ENCODE measurements at places on chromosomes 2 and 18.

- no peak for DNase-seq
Observed at GRCh38 chr2:3236300-3237045, 141.1 kb downstream of the EIPR1 start.

DNA sequence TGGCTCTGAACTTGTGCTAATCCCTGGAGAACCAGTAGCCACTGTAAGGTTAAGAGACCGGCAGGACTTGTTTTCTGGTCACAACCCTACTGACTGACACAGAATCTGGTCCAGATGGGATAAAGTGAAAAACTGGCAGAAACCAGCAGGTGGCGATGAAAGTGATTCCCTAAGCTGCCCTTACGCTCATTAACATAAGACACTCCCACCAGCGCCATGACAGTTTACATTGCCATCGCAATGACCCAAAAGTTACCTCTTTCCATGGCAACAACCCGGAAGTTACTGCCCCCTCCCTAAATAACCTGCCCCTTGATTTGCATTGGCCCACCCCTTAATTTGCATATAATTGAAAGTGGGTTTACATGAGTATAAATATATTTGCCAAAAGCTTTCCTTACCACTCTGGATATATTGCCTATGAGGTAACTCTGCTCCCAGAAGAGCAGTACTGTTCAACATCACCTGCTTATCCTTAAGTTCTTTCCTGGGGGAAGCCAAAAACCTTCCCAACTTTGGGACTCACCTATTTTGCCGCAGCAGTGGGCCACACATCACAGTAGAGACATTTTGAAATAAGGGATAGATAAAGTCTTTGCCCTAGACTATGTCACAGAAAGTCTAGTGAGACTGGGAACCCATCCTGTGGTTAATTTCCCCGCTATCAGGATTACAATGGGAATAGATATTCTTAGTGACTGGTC lies 35.8 kb upstream of the AFF3 start:
- no peak for DNase-seq

DNA sequence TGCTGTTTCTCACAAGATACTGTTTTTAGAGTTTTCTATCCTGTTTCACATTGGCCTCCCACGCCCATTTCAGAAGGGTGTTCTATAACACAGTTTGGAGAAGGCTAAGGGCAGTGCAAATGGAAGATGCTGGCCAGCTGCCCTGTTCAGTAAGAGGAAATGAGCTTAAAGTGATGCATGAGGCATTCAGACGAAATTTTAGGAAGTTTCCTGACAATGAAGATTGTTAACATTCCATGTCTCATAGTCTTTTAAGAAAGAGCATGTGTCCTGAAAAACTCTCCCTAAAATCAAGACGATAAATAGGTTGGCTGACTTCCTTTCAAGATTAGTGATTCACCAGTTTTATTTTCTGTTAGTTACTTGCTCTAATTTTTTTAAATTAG lies 484.2 kb upstream of the NRP2 start:
- no peak for DNase-seq

- no peak for DNase-seq
Observed at GRCh38 chr18:5444269-5444668, 99.5 kb downstream of the EPB41L3 start.

GRCh38 chr18:35736696-35737095 lies 155.2 kb downstream of the GALNT1 start:
- no peak for DNase-seq

GRCh38 chr2:26942543-26943295 lies 27.7 kb upstream of the MAPRE3 start:
- peak; percentile 93 for DNase-seq

- no peak for DNase-seq
Observed at GRCh38 chr2:230335461-230335863, 8.5 kb downstream of the SP140L start.

DNA sequence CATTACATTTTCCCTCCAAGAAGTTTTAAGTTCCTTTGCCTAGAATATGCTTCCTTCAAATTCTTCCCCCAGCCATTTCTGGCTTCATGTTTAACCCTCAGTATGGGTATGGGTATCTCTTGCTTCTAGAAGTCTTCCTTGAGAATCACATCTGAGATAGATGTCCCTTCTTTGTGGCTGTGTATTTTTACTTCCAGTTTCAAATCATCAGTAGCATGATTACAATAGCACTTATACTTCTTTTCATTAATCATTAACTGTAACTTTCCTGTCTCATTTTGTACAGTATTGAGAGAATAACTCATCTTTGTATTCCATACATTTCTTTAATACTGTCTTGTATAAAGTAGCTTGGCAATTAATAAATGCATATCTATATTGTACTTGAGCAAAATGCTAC lies 17.3 kb upstream of the PDE1A start:
- DNase-seq: no peak

- DNase-seq: peak; percentile 67
Observed at GRCh38 chr2:109217362-109218086, 88.5 kb downstream of the SH3RF3 start.

GRCh38 chr2:130759906-130760753 lies 4.8 kb downstream of the AMER3 start:
- no peak for DNase-seq

DNA sequence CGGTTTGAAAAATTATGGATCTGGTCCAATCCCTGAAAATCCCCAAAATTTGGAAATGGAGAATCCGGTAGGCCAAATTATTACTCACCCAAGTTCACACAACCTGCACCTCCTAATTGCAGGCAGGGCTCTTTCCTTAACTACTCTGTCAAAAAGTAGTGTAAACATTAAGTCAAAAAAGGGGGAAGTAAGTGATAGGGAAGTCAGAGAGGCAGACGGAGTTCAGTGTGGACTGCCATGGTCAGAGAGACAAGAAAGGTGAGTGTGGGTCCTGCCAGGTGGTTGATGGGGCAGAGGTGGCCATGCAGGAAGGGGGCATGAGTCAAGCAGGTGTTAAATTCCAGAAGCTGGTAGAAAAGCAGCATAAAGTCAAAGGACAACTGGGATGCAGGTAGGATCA lies 104.7 kb upstream of the STPG4 start:
- no peak for DNase-seq

DNA sequence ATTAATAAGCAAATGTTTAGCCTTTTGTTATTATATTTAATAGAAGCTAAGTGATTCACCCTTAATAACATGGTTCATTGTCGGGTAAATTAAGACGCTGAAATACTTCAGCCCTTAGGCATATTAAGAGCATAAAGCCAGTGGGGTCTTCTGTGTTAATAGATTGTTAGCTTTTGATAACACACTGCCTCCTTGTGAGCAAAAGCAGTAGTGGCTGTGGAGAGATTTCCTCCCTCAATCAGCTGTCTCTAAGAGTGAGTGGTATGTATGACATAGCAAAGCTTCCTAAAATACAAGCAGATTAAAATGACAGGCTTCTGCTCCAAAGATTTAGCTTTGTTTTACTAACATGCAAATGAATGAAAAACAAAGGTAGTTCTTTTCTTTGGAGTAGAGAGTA lies 143.7 kb upstream of the SYT4 start:
- DNase-seq: no peak

DNA sequence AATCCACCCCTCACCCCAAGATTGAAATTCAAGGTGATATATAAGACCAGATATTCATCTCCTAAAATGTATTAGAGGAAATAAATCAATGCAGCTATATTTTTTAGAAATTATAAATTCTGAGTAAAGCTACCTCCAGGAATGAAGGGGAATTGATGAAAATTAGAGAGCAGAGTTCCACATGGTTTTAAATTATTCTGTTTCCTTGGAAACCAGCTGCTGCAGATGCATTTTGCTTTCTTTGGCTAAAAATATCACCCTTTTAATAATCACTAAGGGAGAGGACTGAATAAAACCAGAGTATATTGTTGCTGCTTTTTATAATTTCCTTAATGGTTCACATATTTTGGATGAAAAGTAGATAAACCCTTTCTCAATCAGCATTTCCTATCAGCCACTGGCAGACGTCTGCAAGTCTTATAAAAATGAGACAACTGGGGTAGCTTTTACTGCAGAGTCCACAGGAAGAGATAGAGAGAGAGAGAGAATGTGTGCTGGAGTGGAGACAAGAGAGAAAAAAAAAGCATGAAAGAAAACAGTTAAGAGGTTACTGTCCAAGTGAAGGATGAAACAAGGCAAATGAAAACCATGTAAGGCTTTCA lies 2.0 kb downstream of the CSRNP3 start:
- DNase-seq: no peak

DNA sequence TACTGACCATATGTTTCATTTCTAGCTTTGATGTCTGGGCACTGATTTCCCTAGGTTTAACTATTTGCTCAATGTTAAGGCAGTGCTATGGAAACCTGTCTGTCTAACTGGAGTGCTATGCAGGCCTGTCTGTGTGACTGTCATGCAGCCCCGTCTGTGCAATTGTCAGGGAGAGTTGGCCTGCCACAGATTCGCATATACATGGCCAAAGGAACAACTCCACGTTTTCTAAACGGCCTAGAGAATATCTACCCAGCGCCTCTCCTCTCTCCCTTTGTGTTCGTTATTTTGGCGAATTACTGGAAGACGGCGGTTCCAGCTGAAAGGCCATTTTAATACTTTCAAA lies 59.6 kb upstream of the PSME4 start:
- DNase-seq: no peak

GRCh38 chr18:25099895-25100294 lies 252.1 kb downstream of the ZNF521 start:
- no peak for DNase-seq

DNA sequence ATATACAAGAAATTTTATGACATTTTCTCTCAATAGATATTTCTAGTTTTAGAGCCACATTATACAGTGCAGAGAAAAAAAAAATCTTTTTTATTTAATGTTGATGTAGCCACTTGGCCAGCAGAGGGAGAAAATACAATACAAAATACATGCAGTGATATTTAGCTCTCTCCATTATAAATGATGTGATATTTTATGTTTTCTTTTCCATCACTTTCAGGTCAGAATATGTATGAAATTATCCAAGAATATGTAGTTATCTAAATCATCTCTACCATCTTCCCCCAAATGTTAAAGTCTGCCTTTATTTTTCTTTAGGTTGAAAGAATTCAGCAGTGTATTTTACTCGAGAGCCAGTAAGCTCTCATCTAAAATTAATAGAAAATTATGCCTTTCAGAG lies 533.6 kb upstream of the FSHR start:
- no peak for DNase-seq

GRCh38 chr2:66569321-66569851 lies 134.5 kb downstream of the MEIS1 start:
- no peak for DNase-seq

GRCh38 chr2:208454861-208455260 lies 48.3 kb downstream of the PTH2R start:
- no peak for DNase-seq

DNA sequence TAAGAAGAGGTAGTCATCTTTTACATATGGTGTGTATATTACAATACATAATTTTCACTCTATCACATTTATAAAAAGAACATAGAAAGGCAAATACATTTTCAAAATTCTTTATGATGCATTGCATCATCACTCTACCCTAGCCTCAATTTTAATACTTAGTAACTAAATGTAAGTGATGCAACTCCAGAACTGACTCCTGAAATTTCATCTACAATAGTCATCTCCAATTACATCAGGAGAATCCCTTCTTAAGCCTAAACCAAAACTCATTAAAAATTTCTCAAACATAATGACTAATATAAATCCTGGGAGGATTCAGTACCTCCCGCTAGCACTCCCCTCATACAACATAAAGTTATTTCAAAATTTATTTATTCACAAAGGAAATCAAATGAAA lies 15.9 kb downstream of the TMX3 start:
- DNase-seq: no peak

GRCh38 chr2:72915320-72915906 lies 1.9 kb upstream of the EMX1 start:
- peak; percentile 81 for DNase-seq

DNA sequence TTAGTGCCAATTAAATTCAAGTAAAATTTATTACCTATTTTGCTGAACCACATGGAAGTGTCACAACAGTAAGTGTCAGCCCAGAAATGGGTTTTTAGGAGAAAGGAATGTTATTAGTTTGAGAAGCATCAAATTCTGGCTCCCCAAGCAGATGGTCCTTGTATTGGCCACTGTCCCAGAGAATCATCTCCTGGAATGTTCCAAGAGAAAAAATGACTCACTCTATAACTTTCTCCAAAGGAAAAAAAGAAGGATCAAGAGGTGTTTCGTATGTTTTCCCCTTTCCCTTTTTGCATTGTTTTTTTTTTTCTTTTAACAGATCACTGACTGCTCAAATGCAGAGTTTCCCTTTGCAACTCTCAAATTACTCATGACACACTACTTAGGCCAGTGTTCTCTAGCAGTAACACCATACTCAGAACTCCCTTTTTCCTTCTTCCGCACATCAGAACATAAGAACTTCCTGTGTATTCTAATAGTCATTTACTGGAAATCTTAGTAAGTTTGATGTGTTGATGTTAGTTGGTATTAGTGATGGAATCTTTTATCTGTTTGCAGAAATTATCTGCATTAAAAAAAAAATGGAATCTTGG lies 390.3 kb downstream of the GPD2 start:
- DNase-seq: no peak

- no peak for DNase-seq
Observed at GRCh38 chr2:121890041-121890440, 134.6 kb downstream of the TSN start.
